Stimulated activated naive CD8-positive, alpha-beta T cell treated with anti-CD3 and anti-CD28 coated beads, Interleukin-15, amount 100 ng/mL, for 72 hours (primary cell): ENCODE measurements at places on chromosomes 2 and 18.

DNA sequence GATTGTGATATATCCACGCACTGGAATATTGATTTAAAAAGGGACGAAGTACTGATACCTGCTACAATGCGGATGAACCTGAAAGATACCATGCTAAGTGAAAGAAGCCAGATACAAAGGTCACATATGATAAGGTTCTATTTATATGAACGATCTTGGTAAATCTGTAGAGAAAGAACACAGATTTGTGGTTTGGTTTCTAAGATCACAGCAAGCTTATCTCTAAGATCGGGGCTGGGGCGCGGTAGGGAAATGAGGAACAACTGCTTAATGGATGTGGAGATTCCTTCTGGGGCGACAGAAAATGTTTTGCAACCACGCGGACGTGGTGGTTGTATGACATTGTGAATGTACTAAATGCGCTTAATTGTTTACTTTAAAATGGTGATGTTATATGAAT lies 60.1 kb downstream of the NEDD4L start:
- no peak for DNase-seq

DNA sequence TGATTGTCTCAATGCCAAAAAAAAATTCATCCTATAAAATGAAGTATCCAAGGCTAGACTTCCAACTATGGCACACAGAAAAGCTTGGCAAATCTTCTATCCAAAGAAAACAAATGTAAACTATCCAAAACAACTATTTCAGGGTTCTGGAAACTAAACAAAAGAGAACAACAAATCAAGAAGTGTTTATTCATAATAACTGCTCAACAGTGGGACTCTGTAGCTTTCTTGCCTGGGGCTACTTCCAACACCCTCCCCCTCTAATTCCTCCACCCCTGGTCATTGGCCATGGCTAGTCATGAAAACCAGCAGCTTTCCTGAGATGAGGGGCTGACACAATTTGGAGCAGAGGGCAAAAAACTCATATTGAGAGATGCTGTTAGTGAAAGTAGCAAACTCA lies 107.0 kb downstream of the EXOC6B start:
- no peak for DNase-seq

- DNase-seq: no peak
These were observed 5.6 kb downstream of the NMUR1 start for GRCh38 chr2:231524477-231525247.

DNA sequence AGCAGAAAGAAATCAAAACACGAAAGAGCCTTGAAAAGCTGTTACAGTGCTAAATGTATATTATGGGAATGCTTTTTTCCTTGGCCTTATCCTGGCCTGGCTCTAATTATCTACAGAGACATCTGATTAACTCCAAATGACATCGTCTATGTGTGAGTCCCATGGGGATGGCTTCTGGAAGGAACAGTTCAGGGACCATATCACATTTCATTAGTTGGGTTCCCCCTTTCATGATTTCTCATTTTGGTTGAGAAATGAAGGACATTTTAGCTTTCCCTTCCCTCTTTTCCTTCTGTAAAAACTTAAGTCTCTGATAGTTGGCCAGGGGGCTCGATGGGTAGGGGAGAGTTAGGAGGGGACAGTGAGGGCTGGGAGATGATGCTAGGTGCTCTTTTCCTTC lies 116.7 kb downstream of the PRKCE start:
- DNase-seq: no peak

DNA sequence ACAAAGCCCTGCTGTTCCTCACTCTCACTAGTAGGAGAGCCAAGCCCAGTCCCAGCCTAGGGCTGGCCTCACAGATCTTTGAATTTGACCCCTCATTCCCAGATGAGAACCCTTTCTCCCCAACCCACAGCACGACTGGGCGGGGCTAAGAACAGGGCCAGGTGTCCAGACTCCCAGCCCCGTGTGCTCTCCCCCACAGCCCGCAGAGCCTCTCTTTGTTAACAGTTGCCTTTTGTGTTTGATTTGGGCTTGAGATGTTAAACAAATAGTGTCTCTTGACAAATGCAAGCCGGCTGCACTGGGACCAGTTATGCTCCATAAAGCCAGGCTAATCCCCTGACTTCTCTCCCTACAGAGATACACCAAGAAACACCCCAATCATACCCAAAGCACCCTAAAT lies 4.7 kb upstream of the KCNK3 start:
- no peak for DNase-seq

GRCh38 chr2:171810422-171811244 lies 83.4 kb downstream of the SLC25A12 start:
- no peak for DNase-seq

GRCh38 chr2:98507891-98508708 lies 63.4 kb downstream of the INPP4A start:
- no peak for DNase-seq

GRCh38 chr2:200455958-200456421 lies 53.9 kb downstream of the KCTD18 start:
- DNase-seq: no peak

DNA sequence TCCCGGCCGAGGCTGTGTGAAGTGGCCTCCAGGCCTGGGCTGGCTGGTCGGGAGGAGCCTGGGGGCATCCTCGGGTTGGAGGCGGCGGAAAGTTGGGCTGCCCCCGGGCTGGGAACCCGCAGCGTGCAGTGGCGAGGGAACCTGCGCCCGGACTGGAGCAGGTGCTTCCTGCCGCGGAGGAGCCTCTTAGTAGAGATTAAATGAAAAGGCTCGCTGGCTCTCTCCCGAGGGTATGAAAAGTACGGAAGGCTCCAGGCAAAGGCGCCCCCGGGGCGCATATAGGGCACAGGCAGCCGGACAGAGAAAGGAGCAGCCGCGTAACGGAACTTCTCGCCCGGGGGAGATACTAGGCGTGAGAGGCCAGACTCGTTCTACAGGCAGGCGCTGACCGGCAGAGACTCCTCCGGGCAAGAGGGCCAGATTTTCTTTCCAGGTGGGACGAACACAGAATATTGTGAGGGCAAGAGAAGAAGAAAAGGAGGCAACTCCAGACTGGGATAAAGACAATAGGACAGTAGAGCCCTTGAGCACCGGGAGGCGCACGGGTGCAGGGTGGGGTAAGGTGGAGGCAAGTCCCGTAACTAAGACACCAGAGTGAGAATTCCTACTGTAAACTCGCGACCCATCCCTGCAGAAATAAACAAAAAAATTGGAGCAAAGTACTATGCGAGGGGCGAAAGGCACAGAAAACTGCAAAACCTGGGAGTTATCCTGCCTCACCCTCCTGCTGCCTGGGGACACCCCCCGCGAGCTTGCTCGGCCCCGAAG lies 816 bp downstream of the CDH2 start:
- no peak for DNase-seq

- no peak for DNase-seq
These were observed 2.4 kb upstream of the TP53I3 start for GRCh38 chr2:24087032-24087431.

GRCh38 chr2:121330921-121331320 lies 45.9 kb upstream of the TFCP2L1 start:
- DNase-seq: no peak

DNA sequence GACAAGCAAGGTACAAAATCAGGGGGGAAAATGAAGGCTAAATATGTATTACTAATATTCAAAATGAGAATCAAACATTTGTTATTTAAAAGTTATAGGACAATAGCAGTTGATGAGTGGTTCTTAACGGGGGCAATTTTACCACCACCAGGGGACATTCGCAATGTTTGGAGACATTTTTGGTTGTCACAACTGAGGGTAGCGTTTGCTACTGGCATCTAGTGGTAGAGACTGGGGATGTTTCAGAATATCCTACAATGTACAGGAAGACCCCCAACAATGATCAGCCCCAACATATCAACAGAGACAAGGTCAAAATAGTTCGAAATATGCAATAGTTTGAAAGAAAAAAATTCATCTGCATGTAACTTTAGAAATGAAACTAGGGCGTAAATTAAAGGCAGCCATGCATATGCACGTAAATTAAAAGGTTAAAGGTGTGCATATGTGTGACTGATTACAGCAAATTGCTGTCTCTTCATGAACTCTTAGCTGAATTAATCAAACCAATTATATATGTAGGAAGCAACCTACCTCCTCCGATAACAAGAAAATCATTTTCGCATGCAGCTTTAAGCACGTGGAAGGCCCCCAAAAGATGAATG lies 61.2 kb upstream of the CUL3 start:
- peak; percentile 19 for DNase-seq

- DNase-seq: no peak
These were observed 48.5 kb downstream of the GALR1 start for GRCh38 chr18:77298172-77298571.

DNA sequence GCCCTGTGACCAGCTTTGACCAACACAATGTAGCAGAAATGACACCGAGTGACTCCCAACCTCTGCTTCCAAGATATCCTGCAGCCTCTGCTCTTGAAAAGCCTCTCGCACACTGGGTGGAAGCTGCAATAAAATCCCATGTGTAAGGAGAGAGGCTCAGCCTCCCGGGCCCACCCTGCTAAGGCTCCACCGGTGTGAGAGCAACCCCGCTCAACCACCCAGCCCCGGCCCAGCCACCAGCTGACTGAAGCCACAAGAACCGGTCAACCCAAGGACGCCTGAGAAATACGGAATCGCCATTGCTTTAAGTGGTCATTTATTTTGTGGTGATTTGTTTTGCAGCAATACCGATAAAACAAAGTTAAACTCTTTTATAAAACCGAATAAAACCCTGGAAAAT lies 452.8 kb upstream of the SMIM21 start:
- no peak for DNase-seq

GRCh38 chr18:76265497-76266235 lies 229.4 kb downstream of the ZNF516 start:
- DNase-seq: no peak

- no peak for DNase-seq
These were observed 97.4 kb upstream of the LHCGR start for GRCh38 chr2:48852938-48853337.

DNA sequence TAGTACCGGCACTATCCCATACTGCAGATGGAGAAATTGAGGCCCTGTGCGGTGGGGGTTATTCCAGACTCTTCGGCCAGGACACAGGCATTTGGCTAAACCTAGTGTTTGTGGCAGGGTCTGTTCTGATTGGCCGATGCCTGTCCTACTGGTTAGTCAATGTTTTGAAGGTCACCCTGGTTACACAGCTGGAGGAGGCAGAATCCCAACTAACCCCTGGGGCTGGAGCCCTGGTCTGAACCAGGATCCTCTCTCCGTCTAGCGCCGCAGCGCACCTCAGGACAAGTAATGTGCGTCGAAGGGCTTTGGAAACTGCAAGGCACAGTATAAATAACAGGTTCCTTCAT lies 19.4 kb downstream of the TEX44 start:
- no peak for DNase-seq

DNA sequence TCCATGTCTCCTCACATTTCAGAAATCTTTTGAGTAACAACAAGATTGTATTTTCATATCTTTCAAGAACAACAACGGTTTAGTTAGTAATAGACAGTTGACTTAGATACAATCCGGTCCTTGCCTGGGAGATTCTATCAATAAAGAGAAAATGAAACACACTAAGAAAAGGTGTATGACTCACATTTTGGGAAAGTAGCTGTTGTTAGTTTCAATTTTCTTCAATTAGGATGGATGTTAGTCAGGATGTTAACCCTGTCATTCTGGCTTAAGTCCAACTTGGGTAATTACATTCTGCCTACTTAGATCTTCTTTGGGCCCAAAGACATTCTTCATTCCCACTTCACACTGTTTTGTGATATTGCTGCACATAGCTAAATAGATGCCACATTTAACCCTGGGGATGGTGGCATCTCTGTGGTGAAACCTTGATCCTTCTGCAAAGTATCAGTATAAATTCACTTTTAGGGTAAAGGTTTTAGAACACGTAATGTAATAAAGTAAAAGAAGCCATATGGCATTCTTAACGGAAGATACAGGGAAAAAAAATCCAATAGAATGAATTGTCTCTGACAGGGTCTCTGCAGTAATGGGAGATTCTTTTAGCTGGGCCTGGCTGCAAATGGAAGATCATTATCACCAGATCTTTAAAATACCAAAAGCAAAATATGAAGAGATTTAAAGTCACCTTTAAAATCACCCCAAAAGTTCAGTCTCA lies 365.5 kb downstream of the FIGN start:
- no peak for DNase-seq

- DNase-seq: no peak
These were observed 306.0 kb upstream of the COL3A1 start for GRCh38 chr2:188668017-188668680.

GRCh38 chr2:8151888-8152287 lies 530.0 kb upstream of the ID2 start:
- DNase-seq: no peak

DNA sequence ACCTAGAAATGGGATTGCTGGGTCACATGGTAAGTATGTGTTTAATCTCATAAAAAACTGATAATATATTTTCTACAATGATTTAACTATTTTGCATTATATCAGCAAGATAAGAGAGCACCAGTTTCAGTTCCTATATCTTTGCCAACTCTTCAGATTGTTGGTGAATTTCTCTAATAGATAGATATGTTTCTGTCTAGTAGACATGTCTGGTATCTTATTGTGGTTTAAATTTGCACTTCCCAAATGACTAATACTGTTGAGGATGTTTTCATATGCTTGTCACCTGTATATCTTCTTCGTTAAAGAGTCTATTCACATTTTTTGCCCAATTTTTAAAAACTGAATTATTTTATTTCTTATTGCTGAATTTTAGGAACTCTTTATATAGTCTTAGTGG lies 113.8 kb upstream of the UXS1 start:
- DNase-seq: no peak

DNA sequence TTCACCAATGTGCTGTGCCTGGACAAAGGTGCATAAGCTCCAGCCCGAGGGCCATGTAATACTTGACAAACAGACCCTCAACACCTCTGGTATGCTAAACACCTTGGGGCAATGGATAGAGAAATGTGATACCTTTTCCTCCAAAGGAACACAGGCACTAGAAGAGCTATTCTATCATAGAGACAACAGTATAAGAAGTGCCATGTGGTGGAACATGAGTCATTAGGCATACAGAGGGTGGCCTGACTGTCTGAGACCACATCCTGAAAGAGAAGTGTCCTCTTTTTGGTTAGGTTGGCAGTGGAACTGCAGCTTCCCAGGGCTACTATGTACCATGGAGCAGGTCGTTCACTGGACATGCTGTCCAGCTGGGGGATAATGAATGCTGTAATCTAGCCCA lies 153.9 kb downstream of the INSIG2 start:
- DNase-seq: no peak

DNA sequence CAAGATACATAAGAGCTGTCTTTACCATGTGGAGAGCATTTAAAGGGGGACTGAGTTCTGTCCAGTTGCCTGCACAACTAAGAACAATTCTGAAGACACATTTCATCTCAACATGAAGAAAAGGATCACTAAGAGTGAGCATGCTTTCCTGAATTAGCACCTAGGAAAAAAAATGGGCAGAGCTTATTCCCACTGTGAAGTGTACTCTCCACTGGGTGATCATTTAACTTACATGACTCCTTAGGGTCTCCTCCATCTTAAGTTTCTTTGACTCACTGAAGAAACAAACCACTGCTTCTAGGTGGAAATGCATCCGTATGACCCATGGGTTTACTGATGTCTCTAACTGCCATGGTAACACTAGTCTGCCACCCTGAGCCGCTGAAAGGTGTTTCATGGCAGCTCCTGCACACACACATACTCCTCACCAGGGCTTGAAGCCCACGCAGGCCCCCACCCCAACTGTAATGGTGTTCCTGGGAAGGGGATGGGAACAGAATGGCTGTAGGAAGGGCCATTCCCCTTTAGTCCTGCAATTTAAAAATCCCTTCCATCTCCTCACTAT lies 27.1 kb downstream of the HDLBP start:
- no peak for DNase-seq
